ENCODE measurements at places on chromosomes 6 and 20.

DNA sequence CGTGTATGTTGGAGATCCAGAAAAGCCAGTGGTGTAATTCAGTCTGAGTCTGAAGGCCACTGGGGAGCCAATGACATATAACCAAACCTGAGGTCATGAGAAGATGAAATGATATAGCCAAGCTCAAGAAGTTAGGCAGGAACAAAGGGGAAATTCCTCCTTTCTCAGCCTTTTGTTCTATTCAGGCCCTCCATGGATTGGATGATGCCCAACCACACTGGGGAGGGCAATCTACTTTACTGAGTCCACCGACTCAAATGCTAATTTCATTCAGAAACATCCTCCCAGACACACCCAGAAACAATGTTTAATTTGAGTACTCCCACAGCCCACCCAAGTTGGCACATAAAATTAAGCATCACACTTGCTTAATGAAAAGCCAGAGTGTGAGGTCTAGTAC lies 183.6 kb downstream of the GJA1 start:
- DNase-seq, result no peak

- DNase-seq, result no peak
These were observed 43.0 kb downstream of the LAMP5 start for GRCh38 chr20:9557411-9557810.

DNA sequence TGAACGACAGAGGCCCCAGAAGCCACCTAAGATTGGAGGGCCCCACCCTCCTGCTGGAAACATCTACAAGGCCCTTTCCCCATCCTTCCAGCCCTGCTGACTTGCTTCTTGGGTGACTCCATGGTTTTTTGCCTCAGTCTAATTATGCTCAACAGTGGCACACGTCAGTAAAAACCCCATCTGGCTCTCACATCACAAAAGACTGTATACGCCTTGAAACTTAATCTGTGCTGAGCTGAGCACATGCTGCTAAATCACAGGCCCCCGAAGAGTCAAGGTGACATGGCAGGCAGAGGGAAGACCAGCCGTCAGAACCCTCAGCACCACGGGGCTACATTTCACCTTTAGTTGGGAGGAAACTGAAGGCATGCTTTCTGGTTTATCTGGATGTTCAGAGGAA lies 323.1 kb downstream of the CDH26 start:
- no peak for DNase-seq

DNA sequence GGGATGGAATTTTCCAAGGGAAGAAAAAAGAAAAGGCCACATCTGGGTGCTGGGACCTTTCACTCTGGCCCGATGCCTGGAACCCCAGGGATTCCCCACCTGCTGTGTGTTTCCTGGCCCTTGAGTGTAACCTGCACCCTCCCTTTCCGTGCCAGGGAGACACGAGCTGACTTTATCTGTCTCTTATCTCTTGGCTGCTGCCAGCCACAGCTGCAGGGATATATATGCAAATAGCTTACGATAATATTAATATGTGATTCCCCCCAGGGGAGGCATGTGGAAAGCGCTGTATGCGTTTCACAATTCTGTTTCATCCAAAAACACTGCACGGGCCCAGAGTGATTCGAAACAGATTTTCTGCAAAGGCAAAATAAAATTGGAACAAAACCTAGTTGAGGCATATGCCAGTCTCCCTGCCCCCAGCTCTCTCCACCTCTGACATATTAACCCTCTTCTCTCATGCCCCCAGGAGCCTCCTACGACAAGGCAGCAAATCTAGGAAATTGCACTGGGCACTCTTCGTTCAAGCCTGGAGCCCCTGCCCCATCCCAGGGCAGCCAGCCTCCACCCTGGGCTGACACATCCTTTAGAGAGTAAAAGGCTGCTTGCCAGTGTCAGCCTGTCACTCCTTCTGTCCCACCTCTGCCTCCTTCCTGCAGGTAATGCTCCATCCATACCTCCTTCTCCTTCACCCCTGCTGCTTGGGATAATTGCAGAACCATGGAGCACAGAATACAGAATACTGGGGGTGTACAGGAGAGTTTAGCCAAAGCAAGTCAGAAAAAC lies 1.3 kb downstream of the RIPOR3 start:
- DNase-seq, result no peak

GRCh38 chr6:3349388-3350251 lies 90.9 kb downstream of the PSMG4 start:
- no peak for DNase-seq

- DNase-seq, result no peak
These were observed 96.0 kb upstream of the LOC128125822 start for GRCh38 chr6:63476302-63476701.

- no peak for DNase-seq
These were observed 38.5 kb downstream of the KIAA0319 start for GRCh38 chr6:24607310-24608105.

GRCh38 chr6:136607204-136607931 lies 57.1 kb upstream of the MAP7 start:
- DNase-seq, result no peak

DNA sequence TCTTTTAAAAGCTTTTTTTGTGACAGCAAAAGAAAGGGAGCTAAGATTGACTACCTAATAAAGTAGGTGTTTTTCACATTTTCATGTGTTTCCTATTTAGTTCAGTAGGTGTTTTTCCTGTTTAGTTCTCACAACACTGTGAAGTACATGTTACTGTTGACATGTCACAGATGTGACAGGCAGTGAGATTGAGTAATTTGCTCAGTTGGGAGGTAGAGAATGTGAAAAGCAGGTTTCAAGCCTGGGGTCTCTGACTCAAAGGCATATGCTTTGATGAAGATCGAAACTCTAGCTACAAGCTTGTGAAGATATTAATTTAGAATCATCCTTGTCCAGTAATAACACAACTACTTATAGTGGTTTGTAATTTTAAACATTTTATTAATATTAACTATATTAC lies 43.1 kb downstream of the SLX4IP start:
- DNase-seq, result no peak

DNA sequence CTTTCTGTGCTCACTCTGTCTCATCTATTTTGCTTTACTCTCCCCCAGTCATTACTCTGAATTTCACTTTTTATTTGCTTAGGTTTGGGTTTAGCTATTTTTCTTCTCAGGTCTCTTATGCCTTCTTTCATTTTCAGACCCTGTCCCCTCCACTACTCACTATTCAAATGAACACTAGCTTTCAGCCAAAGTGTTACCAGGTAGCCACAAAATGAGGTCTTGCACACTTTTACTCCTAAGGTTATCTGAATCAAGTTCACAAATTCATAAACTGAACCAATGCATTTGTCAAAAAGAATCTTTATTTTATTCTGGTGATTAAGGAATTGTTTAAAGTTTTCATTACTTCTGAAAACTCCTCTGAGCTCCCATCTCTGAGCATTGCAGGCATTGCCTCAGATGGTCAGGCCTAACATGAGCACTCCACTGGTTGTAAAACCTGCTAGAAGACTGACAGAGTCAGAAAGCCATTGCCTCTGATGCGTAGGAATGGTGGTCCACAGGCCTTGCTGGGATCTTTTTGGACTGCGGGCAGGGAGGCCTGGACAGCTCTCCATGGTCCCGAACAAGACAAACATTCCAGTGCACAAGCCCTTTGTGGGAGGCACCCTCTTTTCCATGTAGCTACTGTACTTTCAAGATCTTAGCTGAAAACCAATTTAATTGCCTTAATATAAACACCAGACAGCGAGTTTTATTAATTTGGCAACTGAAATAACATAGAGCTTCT lies 48.5 kb downstream of the FYN start:
- DNase-seq, result no peak

GRCh38 chr6:156348424-156348823 lies 428.8 kb upstream of the ARID1B start:
- DNase-seq, result no peak

DNA sequence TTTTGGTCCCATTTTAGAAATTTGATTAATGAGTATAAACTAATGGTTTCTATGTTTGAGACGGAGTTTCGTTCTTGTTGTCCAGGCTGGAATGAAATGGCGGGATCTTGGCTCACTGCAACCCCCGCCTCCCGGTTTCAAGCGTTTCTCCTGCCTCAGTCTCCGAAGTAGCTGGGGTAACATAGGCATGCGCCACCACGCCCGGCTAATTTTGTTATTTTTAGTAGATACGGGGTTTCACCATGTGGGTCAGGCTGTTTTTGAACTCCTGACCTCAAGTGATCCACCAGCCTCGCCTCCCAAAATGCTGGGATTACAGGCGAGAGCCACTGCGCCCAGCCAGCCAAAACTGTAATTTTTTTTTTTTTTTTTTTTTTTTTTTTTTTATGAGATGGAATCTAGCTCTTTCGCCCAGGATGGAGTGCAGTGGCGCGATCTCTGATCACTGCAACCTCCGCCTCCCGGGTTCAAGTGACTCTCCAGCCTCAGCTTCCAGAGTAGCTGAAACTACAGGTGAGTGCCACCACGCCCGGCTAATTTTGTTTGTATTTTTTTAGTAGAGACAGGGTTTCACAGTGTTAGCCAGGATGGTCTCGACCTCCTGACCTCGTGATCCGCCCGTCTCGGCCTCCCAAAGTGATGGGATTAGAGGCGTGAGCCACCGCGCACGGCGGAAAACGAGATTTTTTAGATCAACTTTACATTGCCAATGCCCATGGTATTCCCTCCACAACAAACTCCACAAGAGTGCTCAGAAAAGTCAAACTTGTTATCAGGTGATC lies 127.8 kb downstream of the HFE start:
- DNase-seq, result no peak

- DNase-seq, result no peak
These were observed 64.1 kb downstream of the MMS22L start for GRCh38 chr6:97218912-97219311.

DNA sequence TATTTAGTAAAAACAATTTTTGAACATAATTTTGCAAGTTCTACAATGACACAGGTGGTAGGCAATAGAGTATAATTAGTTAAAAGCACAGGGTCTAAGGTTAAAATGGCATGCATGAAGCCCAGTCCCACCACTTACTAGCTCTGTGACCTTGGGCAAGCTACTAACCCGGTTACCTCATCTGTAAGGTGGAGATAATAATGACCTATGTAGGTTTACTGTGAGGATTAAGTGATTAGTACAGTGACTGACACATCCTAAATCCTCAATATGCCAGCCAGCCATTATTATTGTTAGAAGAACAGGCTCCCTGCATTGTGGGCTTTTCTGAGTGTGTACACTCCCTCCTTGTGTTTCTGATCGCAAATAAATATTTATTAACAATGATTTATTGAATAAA lies 26.2 kb downstream of the ATXN1 start:
- no peak for DNase-seq

- no peak for DNase-seq
These were observed 239.5 kb downstream of the SLC24A3 start for GRCh38 chr20:19451923-19452295.

GRCh38 chr6:163173741-163174140 lies 240.8 kb upstream of the QKI start:
- DNase-seq, result no peak

DNA sequence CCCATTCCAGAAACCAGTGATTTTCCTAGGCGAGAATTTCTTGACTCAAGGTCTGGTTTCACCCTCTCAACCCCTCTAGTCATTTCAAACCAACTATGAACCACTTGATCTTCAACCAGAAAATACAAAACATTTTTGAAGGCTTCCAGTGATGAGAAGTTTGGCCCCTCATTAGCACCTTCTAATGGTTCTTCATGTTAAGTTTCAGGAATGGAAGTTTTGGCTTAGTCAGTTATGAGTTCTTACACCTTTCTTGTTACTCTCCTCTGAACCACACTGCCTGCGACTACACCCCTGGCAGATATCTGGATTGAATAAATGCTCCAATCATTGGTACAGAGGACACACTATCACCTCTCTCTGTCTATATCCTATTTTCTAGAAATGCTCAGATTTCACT lies 67.2 kb downstream of the GJA10 start:
- no peak for DNase-seq

GRCh38 chr6:166523782-166524559 lies 62.5 kb downstream of the RAMACL start:
- no peak for DNase-seq

DNA sequence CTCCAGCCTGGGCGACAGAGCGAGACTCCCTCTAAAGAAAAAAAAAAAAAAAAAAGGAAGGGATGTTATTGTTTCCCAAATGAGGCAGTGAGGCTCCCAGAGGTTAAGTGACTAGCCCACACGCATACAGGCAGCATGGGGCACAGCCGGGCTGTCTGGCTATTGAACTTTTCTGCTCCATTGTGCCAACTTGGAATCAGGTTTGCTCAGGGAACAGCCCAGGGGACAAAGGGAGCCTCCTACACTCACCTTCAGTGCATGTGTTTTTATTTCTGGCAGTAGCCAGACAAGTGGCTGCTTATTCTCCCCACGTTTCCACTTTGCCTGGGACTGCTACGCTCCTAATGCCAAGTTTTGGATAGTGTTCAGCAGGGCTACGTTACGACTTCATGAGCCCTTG lies 10.7 kb downstream of the ETV7 start:
- DNase-seq, result no peak

DNA sequence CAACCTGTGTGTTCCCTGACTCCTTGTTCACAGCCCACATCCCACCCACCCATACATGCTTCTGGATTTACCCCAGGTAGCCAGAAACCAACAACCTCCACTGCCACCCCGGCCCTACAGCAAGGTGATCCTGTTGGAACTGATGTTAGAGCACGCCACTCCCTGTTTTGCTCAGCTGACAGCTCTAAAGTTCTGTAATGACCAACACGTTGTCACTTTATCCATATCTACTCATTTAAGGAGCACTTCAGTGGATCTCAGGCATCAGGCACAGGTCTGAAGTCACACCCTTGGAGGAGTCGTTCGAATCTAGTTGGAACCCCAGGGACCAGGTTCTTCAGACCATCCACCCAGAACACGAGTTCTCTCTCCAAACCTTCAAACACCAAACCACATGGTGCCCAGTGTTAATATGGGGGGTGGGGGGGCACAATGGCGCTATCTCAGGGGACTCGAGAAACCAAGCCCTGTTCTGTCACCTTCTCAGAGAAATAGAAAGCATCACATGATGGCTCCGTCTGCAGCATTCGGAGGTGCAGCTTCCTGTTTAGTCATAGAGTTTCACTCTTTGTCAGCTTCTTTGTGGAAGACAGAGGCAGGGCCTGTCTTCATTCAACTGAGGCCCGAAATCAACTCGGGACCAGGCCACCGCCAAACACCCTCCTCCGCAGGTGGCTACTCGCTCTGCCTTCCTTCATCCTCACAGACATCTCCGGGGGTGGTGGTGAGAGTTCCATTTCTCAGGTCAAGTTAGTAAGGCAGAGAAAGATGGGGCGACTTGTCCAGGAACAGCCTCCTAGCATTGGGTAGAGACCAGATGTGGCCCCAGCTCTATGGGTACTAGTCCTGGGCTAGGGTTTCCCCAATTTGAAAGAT lies 142.2 kb downstream of the NFATC2 start:
- no peak for DNase-seq

DNA sequence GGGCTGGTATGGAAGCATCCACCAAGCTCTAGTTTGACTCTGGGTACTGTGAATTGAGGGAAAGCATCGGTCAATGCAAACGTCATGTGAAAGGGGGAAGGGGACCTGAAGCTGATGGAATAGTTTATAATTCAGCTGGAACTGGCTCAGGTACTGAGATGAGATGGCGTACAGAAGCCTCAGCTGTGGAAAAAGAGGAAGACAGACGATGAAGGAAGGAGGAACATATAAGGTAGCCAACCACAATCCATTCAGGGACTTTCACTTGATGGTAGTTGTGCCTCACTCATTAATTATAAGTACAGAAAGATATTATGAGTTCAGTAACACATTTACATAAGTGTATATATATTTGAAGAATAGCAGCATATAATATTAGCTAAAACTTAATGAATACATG lies 2.7 kb downstream of the CALHM5 start:
- DNase-seq, result no peak

- no peak for DNase-seq
These were observed 54.7 kb downstream of the TRAF3IP2 start for GRCh38 chr6:111550953-111551352.

GRCh38 chr6:81741689-81742088 lies 10.8 kb downstream of the TENT5A start:
- no peak for DNase-seq

- no peak for DNase-seq
These were observed 130.6 kb upstream of the THBS2 start for GRCh38 chr6:169384291-169384690.
